ENCODE measurements at places on chromosomes 5 and 9.

- DNase-seq = no peak
Measured at GRCh38 chr9:136936645-136937170, 7.8 kb downstream of the FBXW5 start.

DNA sequence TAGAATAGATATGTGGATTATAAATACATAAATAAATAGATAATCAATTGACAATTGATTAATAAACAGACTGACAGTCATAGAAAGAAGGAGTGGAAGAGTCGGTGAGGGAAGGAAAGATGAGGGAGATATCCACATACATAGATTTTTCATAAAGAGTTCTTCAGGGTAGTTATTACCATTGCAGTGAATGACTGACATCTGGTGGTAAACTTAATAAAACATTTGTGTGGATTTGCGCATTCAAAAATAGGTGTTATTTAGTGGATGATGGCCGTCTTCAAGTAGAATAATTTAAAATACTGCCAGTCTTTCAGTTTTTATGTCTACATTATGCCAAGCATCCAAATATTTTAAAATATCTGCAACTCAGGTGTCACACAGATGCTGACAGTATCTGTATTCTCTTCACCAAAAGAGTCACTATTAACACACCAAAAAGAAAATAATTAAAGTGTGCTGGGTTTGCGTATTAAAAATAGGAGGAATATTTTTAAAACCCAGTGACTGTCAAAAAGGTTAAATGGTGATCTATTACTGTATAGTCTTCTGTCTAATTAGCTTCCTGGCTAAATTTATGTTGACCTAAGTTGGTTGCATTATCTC, 78.8 kb downstream of the GIN1 start:
- DNase-seq = no peak

DNA sequence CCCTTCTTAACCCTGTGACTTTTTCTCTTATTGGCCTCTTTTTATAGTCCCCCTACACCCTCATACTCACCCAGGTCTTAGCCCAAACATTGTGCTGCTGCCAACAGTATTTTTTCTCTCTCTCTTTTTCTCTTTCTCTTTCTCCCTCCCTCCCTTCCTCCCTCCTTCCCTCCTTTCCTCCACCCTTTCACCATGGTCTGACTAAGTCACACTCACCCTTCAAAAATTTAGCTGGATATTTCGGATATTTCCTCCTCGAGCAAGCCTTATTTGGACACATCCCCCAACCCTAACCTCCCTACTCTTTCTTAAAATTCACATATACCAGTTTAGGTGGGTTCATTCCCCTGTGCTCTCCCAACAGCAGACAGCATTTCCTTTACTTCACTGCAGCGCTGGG, 64.7 kb downstream of the FGF1 start:
- no peak for DNase-seq

GRCh38 chr9:91784673-91785446, 165.2 kb downstream of the ROR2 start:
- DNase-seq = no peak

DNA sequence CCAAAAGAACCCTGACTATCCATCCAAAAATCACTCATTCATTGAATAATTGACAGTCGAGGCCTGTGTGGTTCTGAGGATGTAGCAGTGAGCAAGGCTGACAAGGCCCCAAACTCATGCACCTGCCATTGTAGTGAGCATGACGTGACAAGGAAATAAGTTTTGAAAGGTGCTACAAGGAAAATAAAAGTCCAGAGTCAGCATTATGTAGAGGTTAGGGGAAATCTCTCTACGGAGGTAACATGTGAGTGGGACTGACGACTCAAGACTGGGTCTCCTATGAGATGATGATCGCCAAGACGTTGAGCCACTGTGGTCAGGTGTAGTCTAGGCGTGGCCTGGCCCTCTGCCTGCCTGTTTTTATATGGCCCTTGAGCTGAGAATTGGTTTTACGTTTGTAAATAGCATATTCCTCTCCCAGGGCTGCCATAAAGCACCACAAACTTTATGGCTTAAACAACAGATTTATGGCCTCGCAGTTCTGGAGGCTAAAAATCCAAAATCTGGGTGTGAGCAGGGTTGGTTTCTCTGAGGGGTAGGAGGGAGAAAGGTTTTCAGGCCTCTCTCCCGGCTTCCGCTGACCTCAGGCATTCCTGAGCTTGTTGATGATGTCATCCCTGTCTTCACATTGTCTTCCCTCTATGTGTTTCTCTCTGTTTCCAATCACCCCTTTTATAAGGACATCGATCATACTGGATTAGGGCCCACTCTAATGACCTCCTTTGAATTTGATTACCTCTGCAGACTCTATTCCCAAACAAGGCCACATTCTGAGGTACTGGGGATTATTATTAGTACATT, 206.4 kb upstream of the EGFLAM start:
- DNase-seq = no peak

GRCh38 chr9:125404733-125405132, 143.1 kb downstream of the GAPVD1 start:
- DNase-seq = no peak
